ENCODE measurements at places on chromosomes 13 and 19.

GRCh38 chr19:58059003-58059670 is at the start of gene ZNF135:
TSS of gene ZNF135 (plus strand) at chr19:58059282. CDS start at chr19:58060003, 721 bp downstream.
- peak; percentile 80 for DNase-seq

GRCh38 chr13:93398167-93399035 is 171.8 kb downstream of the GPC6 start:
- no peak for DNase-seq

DNA sequence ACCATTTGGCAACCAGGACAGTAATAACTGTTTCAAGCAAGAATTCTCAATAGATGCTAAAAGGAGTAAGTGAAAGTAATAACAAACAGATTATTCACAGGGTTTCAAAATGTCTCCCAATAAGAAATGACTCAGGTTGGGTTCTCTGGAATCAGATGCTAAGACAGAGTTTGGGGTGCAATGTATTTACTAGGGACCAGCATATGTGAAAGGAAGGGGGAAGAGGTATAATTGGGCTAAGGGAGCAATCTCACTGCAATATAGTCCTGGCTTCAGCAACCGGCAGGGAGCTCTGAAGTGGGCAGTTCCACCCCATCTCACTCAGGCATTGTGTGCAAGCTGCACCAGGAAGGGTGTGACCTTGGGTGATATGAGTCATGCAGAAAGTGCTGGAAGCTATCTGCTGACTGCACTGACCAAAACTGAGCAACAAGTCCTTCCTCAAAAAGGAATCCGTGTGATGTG is 23.4 kb downstream of the ZDHHC20 start:
- peak; percentile 9 for DNase-seq

DNA sequence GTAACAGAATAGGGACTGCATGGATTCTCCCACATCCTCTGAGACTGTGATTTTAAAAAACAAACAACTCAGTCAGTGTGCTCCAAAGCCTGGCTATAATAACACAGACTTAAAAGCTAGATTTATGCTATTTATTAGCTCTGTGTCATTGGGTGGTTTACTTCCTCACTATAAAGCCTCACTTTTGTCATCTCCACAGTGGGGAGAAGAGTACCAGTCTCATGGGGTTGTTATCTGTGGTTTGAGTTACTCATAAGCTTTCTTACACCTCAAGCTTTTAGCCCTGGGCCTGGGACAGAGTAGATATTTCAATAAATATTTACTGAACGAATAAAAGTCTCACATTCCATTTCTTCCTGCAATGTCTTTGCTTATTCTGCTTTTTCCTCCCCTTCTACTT is 5.3 kb downstream of the RNASEH2B start:
- no peak for DNase-seq

DNA sequence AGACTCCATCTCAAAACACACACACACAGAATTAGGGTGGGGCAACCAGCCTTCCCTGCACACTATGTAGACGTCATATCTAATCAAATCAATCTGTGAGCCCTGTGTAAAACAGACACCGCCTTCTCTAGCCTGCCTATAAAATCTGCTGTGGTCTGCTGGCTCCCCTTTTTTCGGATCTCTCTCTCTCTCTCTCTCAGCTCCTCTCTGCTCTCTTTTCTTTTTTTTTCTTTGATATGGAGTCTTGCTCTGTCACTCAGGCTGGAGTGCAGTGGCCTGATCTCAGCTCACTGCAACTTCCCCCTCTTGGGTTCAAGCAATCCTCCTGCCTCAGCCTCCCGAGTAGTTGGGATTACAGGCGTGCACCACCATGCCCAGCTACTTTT is 11.8 kb upstream of the CD70 start:
- DNase-seq, result no peak

- no peak for DNase-seq
Observed at GRCh38 chr13:106599875-106600797, 32.2 kb upstream of the ARGLU1 start.

DNA sequence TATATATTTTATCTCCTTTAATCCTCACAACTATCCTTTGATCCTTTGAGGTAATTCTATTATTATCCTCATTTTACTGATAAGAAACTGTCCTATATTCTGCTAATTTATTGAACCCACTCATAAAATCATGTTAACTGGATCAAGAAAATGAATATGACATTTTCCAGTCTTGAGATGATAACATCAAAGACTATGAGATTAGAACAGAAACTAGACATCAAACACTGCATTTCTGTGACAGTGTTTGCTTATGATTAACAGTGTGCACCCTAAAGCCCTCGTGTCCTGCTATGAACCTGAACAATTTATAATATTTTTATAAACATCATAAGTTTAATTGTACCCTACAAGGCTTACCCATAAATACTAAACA is 96.3 kb downstream of the TBC1D4 start:
- no peak for DNase-seq

GRCh38 chr19:47445527-47445926 is 26.2 kb downstream of the SLC8A2 start:
- no peak for DNase-seq

DNA sequence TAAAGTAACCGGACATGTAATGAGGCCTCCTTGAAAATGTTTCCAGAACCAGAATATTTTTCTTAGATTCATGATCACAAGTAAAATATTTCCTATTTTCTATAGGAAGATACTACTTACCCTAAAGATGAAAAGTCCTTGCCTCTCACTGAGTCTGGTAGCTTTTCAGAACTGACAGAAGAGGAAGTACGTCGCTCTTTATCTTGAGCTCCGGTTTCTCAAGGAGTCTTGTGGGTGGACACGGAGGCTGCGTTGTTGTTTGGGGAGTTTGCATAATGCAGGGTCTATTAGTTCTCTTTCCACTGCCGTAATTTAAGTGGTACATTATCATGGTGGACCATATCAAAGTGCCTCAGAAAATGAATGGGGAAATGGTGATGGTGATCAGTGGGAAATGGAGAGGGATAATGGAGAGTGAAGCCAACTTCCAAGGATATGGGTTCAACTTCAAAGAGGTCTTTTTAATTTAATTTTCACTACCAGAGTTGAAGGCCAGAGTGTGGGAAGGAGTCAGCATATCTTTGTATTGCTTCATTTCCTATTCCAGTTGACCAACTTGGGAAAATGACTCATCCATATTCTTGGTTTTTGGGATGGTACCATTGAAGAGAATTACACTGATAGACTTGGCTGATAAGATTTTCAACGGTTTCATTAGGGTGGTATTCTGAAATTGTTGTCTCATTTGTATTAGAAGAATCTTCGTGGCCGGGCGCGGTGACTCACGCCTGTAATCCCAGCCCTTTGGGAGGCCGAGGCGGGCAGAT is 23.4 kb downstream of the MBD3L2B start:
- DNase-seq, result no peak

DNA sequence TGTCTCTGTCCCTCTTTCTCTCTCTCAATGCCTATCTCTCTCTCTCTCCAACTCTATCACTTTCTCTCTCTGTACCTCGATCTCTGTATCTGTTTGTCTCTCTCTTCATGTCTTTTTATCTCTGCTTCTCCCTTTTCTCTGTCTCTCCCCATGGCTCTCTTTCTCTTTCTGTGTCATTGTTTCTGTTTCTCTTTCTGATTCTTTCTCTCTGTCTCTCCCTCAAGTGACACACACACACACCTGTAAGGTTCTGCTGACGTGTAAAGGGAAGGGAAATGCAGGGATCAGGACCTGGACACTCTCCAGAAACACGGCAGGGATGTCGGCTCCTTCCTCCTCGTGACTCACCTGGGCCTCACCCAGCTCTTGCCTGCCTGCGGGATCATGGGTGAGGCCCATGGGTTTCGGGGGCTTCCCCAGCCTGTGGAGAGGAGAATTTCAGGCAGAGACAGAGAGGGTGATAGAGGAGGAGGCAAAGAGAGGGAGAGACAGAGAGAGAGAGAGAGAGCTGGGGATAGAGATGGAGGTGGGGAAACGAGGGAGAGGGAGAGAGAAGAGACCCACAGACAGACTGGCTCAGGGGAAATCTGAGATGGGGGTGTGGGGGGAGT is 5.4 kb upstream of the PLAUR start:
- peak; percentile 71 for DNase-seq

GRCh38 chr13:75353781-75354193 is 128.2 kb downstream of the TBC1D4 start:
- no peak for DNase-seq

- no peak for DNase-seq
Observed at GRCh38 chr19:1698636-1699035, 46.2 kb upstream of the TCF3 start.

DNA sequence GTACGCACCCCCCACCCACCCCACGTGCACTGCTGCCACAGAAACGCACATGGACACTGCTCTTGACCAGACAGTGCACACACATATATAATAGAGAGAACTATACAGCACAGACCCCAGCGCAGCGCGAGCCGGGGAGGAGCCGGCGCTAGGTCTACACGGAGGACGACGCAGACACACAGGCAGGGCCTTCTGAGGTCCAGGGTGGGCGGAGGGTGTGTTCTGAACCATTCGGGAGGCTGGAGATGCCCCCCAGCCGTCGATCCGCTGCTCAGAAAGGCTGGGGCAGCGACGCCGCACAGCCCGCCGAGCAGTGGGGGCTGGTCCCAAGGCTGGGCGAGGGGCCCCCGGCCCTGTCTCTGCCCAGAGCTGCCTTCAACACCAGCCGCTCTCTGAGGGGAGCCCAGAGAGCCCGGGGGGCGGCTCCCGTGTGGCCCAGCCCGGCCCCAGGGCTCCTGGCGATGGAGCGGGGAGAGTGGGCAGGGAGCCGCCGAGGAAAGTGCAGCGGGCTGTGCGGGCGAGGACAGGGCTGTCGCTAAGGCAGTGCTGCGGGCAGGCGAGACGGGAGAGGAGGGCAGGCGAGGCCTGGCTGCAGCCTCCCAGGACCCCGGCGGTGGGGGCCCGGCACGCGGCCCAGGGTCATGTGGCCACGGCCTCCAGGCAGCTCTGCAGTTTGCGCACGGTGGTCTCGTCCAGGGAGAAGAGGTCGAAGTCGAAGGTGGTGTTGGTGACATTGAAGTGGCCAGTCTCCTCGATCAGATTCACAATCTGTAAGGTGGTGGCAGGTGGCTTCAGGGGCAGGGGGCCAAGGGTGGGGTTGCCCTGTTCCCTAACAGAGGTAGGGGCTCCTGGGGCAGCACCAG is 67.1 kb downstream of the MLLT1 start:
- no peak for DNase-seq

- no peak for DNase-seq
Observed at GRCh38 chr13:75460644-75461043, 21.3 kb downstream of the TBC1D4 start.

- no peak for DNase-seq
Observed at GRCh38 chr19:49502866-49503581, 6.8 kb downstream of the RPS11 start.

- no peak for DNase-seq
Observed at GRCh38 chr19:47142779-47143178, 12.1 kb downstream of the SAE1 start.

- no peak for DNase-seq
Observed at GRCh38 chr13:30037766-30038165, 187.3 kb upstream of the UBL3 start.

DNA sequence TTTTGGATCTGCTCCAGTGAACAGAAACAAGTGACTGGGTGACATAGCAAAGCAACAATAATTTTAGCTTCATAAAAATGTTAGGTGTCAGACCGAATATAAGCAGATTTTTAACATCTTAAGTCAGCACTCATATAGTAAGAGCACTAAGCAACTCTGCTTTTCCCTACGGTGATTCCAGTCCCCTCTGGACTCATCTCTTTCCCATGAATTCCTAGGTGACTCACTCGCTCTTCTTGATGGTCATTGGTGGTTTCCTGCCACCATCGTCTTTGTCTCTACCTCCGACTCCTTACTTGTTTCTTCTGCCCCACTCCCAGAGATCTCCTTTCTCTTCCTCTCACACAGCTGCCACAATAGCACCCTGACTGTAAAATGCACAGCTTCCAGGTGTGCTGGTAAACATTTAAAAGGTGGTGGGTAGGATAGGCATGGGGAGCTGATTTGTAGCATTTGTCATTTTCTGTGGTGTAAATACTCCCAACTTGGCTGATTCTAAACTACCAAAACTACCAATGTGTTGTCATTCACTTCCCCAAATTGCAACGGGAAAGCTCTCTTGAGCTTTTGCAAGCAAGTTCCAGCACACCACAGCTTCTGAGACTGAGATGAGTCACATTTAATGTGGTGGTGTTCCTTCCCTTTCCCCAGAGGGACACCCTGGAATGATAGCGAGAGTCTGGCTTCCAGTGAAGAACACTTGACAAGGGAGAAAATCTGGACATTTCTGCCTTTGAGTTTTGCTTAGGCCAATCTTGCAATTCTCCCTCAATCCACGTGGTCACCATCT is 42.8 kb upstream of the CLDN10 start:
- DNase-seq, result no peak

DNA sequence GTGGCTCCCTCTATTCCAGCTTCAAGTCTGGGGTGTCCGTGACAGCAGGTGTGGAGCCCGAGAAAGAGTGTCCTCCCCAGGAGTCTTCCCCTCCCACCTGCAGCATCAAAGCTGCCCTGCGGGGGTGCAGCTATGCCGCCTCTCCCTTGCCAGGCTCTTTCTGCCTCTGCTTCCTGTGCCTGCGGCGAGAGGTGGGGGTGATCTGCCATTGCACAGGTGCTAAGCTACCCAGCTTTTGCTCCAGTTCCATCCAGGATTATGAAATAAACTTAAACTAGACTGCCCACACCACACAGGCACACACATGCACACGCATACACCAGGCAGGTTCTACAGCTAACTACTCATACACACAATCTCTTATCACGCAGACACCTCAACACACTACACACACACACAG is 104.7 kb upstream of the CLDN10 start:
- no peak for DNase-seq

DNA sequence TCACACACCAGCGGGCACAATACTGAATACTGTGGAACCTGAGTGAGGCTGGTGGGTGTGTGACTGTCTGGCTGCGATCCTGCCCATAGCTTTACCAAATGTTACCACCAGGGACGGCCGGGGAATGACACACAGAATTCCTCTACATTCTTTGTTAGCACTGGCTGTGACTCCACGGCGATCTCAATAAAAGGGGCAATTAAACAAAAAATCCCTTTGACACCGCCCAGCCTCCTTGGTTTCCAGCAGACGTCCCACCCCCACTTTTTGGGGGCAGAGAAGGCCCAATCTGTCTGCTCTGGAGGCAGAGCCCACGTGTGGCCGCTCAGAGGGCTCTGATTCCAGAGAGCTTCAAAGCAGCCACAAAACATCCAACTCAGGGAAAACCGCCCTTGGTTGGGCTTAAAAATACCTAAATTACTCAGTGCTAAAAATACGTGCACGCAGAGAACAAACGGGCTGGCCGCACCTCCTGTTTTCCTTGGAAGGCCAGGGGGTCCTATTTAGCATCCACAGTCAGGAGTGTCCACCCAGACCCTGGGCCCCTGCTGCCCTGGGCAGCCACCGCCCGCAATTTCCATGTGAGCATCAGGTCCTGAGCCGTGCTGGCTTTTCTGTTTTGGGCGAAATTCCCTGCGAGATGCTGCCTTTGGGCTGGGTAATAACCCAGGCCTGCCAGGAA is 47.8 kb downstream of the GADD45B start:
- no peak for DNase-seq
